Activated naive CD4-positive, alpha-beta T cell treated with anti-CD3 and anti-CD28 coated beads, Interleukin-2, amount 10 ng/mL, durations not matched to agents 7 days and 5 days (primary cell): ENCODE measurements at places on chromosomes 7 and 10.

DNA sequence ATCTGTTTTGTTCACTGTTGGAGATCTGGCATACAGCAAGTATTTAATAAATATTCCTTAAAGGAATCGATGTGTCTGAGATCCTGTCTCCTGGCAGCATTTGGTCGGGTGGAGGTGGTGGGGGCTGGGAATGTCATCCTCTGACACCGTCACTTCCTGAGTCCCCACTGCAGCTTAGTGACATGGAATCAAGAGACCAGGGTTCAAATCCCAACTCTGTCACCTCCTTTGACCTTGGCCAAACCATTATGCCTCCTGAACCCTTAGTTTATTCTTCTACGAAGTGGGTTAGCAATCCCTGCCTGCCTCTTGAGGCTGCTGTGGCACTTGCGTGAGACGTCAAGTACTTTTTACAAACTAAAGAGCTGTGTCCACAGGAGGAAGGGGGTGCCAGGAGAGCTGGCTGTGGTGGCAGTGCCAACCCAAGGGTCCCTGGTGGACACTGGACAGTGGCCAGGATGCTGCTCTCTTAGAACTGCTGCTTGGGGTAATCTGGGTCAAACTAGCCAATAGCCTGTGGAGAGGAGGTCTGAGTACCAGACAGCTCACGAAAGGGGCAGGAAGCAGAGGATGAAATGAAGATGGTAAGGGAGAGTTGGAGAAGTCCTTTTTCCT is 8.0 kb upstream of the ZMIZ1 start:
- no peaks in the 10 kb centered on the region for H3K36me3 ChIP-seq
- H3K27ac ChIP-seq = no peak overlapping the region
- H3K4me3 ChIP-seq = no peak overlapping the region

GRCh38 chr7:7699970-7700369 is 18.4 kb downstream of the RPA3 start:
- H3K27ac ChIP-seq = no peak overlapping the region
- no peak overlapping the region for H3K4me3 ChIP-seq
- H3K27me3 ChIP-seq = no peaks in the 10 kb centered on the region
- no peak for DNase-seq

- no peak for DNase-seq
- no peak overlapping the region for H3K27ac ChIP-seq
- no peaks in the 10 kb centered on the region for H3K36me3 ChIP-seq
These were observed 12.7 kb upstream of the AKR1B10 start for GRCh38 chr7:134514663-134515062.

DNA sequence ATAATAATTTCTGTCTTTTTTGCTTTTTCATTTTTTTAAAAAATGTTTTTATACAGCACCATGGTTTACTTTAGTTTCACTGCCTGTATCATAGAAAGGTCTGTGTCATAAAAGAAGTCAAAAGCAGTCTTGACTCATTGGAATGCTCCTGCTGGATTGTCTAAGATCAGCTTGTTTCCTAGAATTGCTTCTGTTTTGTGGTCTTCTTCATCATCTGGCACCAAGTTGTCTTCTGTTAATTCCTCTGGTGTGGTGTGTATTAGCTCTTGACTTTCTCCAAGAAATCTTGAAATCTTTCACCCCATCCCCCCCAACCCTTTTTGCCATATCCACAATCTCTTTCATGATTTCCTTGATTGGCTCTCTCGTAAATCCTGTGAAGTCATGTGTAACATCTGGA is 250.3 kb upstream of the CXCL12 start:
- H3K36me3 ChIP-seq = no peaks in the 10 kb centered on the region
- H3K4me3 ChIP-seq = no peak overlapping the region
- no peaks in the 10 kb centered on the region for H3K4me1 ChIP-seq
- H3K27me3 ChIP-seq = no peaks in the 10 kb centered on the region
- H3K27ac ChIP-seq = no peak overlapping the region

GRCh38 chr10:76902949-76903348 is 734.7 kb downstream of the KCNMA1 start:
- no peak overlapping the region for H3K27ac ChIP-seq
- H3K4me3 ChIP-seq = no peak overlapping the region
- no peaks in the 10 kb centered on the region for H3K36me3 ChIP-seq
- no peaks in the 10 kb centered on the region for H3K4me1 ChIP-seq
- H3K27me3 ChIP-seq = no peaks in the 10 kb centered on the region

DNA sequence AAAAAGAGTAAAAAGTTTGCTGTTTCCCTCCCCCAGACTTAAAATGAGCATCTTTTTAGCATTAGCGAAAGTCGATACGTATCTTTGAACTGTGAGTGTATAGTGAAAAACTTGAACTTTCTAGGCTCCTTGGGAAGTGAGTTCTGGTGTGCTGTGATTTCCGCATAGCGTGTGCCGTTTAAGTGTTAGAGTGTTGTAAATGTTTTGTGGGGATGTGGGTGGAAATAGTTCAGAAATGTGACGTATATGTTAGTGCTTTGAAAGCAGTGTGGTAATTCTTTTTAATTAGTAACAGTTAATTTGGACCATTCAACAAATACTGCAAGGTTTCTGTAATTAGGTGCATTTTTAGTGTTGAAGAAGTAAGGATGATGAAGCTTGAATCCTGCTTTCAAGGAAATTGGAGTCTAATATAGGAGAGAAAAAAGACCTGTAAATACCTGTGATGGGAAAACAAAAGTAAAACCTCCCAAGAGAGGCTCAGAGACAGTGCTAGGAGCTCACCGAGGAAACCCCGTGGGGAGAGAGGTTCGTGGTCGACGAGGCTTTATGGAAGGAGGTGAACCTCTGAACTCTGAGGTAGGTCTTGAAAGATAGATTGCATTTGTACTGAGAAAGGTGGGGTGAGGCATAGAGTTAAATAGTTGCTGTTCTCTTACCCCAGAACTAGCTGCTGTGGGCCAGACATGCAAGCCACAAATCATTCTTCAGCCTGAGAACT is 40.8 kb downstream of the RBM33 start:
- DNase-seq = peak; percentile 64
- peaks cover 37% of the 10 kb centered on the region for H3K4me1 ChIP-seq
- peaks cover 85% of the 10 kb centered on the region for H3K36me3 ChIP-seq
- H3K27ac ChIP-seq = peak overlapping the region; percentile 84
- peak overlapping the region; percentile 22 for H3K4me3 ChIP-seq
- no peaks in the 10 kb centered on the region for H3K27me3 ChIP-seq

DNA sequence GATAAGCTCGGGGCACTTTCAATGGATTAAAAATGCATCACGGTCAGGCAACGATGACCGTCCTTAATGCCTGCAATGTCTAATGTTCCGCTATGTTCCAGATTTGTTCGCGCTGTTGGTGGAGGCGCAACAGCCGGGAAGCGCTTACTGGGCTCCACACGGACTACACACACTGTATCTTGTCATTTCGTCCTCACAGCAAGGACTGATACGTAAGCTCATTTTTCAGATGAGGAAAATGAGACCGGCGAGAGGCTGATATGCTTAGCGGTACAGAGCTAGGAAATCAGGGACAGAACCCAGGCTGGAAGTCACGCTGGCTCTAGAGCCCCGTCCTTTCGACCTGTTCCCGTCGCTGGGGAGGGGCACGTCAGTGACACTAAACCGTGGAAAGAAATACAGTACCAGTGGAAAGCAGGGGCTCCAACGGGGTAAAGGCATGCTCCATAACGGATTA is 670 bp downstream of the TPK1 start:
- peaks cover 49% of the 10 kb centered on the region for H3K4me1 ChIP-seq
- H3K36me3 ChIP-seq = peaks cover 30% of the 10 kb centered on the region
- H3K27me3 ChIP-seq = no peaks in the 10 kb centered on the region
- H3K4me3 ChIP-seq = peak overlapping the region; percentile 98
- peak overlapping the region; percentile 100 for H3K27ac ChIP-seq
- no peak for DNase-seq

DNA sequence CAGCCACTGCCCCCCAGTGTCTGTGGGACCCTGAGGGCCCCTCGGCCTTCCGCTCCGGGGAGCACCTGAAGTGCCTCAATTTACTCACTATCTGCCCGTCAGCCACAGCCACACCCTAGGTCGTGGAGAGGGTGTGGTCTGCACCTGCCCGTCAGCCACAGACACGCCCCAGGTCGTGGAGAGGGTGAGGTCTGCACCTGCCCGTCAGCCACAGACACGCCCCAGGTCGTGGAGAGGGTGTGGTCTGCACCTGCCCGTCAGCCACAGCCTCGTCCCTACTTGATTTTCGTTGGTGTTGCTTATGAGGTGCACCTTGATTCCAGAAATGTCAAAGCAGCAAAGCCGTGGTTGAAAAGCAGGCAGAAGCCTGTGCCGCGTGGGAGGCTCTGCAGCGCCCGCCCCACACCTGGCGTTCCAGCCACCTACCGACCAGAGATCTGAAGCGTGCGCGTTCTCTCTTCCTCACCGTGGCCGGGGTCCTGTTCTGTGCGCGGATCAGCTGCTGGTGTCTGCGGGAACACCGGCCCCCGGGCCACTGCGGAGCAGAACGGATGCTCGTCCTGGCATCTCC is 101.6 kb downstream of the DYNC2I1 start:
- no peak overlapping the region for H3K27ac ChIP-seq
- peaks cover 13% of the 10 kb centered on the region for H3K4me1 ChIP-seq
- H3K27me3 ChIP-seq = peaks cover 36% of the 10 kb centered on the region

DNA sequence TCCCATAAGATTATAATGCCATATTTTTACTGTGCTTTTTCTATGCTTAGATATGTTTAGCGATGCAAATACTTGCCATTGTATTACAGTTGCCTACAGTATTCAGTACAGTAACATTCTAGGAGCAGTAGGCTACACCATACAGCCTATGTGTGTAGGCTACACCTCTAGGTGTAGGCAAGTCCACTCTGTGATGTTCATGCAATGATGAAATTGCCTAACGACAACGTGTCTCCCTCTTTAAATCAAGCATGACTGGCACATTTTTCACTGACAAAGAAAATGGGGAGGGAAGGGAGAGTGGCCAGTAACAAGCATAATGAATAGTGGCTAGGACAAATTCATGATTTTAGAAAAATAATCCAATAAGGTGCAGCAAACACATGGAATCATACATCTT is 1.7 kb downstream of the NCAPG2 start:
- peaks cover 60% of the 10 kb centered on the region for H3K36me3 ChIP-seq
- no peak for DNase-seq
- H3K4me1 ChIP-seq = peaks cover 62% of the 10 kb centered on the region
- peak overlapping the region; percentile 91 for H3K4me3 ChIP-seq
- peak overlapping the region; percentile 88 for H3K27ac ChIP-seq
